Vagina (tissue), 2 donors: ENCODE measurements at places on chromosomes 1 and 21. TPM values are rescaled to one million over a fixed set of nuclear protein-coding genes. Genes with fewer than 3 reads are reported as not detected.

Gene ZSCAN20
- total RNA-seq: 4.4 TPM

Gene MUL1
- total RNA-seq: 19.9 TPM

Gene RNU1-2
- 19,908 TPM for total RNA-seq

DNA sequence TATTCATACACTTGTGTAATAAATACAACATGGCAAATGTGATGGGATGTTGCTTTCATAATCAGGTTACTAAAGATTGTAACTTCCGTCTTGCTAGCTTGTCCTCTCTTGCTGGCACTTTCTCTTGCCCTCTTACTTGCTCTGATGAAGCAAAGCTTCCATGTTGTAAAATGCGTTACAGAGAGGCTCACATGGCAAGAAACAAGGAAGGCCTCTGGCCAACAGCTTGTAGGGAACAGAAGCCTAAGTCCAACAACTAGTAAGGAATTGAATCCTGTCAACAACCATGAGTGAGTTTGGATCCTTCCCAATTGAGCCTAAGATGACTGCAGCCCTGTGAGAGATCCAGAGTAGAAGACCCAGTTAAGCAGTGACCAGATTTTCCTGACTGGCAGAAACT lies 15.4 kb downstream of the TMED5 start:
- DNase-seq: no peak

- DNase-seq: no peak
Measured at GRCh38 chr1:68780919-68781318, 284.0 kb upstream of the DEPDC1 start.

GRCh38 chr1:28604411-28604810 lies 12.3 kb downstream of the RAB42 start:
- DNase-seq: no peak

DNA sequence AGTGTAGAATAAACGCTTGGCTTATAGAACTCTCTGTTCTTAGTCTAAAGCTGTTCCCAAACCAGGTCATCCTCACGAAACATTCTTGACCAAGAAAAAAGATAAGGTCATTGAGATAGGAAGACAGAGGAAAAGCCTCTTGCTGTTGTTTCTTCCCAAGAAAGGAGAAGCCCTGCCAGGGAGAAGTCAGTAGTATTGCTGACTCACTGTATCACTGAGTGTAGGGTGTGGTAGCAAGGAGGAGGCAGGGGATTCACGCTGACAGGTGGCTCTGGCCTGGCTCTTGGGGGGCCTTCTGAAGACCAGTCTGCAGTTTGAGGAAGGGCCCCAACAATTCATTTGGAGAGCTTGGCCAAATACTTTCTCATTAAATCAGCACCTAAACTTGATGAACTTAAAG lies 97.8 kb downstream of the CD247 start:
- no peak for DNase-seq
